ENCODE measurements at places on chromosomes 4 and X.

DNA sequence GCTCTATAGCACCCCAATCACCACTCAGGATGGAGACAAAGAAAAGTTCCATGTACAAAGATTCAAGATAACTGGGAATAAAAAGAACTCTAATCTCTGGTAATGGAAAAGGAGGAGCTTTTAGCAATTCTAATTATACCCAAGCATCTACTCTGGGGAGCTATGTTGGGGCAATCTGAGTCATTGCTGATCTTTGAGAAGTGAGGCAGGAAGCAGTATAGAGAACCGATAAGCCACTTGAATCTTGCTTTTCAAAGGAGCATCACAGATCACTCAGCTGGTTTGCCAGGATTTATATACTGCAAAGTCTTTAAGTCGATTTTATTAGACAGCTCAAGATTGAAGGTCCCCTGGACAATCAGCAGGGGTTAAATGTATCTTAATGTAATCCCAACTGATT, 220.0 kb downstream of the ENOX2 start:
- no peak for DNase-seq

DNA sequence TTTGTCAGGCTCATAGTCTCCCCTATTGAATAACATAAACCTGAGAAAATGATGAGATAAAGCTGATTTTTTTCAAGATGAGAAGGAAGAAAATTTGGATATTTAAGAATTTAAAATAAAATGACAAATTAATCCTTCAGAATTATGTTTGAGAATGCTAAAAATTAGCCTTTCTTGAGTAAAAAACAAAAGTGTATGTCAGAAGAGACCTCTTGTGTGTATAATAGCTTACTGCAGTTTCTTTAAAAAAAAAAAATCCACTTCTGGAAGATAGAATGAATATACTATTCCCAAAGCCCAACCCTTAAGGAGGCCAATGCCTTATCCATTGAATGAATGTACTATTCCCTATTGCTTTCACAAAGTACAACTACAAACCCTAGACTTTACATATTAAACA, 281.8 kb downstream of the RAPGEF2 start:
- DNase-seq = no peak

DNA sequence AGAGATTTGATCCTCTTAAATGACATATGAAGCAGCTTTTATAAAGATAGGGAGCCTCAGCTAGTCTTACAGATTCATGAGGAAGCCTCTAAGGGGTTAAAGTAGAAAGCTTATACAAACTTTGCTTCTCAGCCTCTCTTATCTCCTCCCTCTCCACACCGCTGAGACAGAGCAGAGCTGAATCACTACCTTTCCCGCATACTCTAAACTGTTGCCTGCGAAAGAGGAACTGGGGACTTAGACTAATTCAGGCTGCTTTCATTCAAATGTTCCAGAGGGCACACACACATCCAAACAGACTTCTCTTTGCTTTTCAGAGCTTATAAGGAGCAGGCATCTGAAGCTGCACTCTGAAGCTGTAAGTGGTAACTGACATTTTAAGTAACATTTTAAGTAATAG, at the start of gene SERTM2:
SERTM2 (plus strand) TSS at position 169 of the 400 bp plus-strand sequence. CDS start 7,213 bp downstream, outside the sequence.
- no peak for DNase-seq

DNA sequence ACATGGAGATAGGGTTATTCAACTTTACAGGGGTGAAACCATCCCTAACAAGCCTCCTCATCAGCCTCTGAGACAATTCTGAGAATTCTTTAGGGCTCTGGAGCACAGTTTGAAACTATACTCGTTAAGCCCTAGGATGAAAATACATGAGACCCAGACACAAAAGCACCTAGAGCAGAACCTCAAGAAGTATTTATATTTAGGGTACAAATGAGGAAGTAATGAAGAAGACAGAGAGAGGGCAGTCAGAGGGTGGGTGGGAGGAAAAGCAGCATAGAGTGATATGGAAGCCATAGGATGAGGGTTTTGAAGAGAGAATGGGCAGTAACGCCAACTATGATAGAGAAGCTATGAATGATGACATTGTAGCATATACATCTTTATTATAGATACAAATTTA, 250.3 kb downstream of the DCLK2 start:
- no peak for DNase-seq

- DNase-seq = no peak
These were observed 94.2 kb downstream of the GPAT3 start for GRCh38 chr4:83629945-83630721.

DNA sequence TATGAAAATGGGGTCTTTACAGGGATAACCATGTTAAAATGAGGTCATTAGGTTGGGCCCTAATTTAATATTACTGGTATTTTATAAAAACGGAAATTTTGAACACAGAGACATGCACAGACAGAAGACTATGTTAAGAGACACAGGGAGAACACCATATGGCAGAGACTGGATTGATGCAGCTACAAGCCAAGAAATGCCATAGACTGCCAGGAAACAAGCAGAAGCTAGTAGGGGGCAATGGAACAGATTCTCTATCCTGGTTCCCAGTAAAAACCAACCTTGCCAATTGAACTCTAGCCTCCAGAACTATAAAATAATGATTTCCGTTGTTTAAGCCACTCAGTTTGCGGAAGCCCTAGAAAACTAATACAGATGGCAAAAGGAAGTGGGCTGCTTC, 6.6 kb upstream of the GUF1 start:
- no peak for DNase-seq

DNA sequence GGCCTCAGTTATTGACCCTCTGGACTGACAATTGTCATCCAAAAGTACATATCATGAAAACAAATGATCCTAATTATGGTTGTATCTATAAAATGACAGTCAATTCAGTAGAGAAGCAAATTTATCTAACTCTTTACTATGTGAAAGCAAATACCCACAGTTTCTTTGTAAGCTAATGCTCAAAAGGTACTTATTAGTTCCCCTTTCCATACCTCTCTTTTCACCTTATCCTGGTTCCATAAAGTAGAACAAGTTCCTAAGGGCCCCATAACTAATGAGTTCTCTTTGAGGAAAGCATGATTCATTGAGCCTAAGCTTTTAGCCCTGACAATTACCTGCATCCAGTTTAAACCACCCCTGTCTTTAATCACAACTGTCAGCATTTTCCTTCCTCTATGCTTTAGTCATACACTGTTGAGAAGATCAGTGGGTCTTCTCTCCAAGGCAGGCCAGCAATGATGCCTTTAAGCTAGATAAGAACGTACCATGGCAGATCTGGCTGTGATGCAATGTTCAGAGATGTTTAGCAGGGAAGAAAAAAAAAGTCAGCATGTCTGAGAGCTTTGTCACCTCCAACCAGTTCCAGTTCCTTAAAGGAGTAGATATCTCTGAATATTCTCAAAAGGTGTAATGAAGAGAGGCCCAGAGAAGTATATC, 179.7 kb upstream of the RASGEF1B start:
- DNase-seq = no peak

- no peak for DNase-seq
These were observed 25.8 kb upstream of the RPL39 start for GRCh38 chrX:119817130-119817690.

GRCh38 chr4:10031668-10032590, 10.6 kb upstream of the SLC2A9 start:
- DNase-seq = no peak

DNA sequence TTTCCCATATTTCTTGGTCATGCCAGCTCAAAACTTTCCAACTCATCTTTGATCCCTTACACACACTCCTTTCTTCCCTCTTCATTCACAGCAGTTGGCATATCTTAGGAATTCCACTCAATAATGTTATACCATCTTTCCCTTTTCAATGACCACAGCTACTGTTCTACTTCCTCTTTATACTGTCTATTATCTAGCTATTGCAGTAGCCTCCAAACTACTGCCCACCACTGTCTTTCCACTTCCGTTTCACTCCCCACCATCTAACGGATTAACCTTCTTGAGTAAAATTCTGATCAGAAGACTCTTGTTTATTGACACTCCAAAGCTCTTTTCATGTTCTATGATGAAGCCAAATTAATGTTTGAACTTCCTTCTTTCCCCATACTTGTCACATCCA, 55.8 kb downstream of the ADAMTS3 start:
- DNase-seq = no peak

- DNase-seq = no peak
These were observed 219.6 kb downstream of the CAMK2D start for GRCh38 chr4:113541933-113542332.

GRCh38 chr4:74490736-74491135, 45.8 kb downstream of the AREG start:
- no peak for DNase-seq

DNA sequence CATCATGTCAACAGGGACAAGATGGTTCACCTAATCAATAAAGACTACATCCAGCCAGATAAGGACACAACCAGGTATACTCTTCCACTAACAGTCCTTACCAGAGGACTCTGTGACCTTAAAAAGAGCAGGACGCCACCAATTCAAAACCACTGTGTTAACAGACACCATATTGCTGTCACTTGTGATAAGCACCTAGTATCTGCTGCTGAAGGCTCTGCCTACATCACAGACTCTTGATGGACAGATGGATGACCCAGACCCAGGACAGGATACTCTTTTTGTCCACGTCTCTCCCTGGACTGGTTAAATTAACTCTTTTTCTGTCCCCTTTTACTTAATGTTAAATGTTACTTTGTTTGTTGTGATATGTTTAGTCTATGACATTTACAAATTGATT, 586.2 kb upstream of the AGA start:
- DNase-seq = no peak

GRCh38 chr4:107966903-107967302, 22.8 kb upstream of the HADH start:
- no peak for DNase-seq

GRCh38 chrX:13270360-13270759, 49.5 kb downstream of the ATXN3L start:
- DNase-seq = no peak

DNA sequence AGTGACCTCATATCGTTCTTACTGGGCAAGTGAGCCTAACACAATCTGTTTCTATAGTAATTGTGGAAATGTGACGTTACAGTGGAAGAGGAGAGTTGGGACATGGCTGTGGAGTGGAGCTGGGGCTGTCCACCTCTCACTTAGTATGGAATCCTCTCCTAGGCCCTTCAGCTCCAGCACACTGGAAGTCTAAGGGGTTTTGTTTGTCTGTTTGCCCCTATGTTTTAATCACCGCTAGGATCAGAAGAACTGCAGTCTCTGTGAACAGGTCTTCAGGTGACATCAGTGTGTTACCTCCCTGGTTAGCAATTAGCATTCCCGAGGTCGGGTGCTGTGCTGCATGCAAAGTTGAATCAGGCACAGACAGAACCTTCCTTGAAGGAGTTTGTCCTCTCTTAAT, 49.3 kb upstream of the CLDN34 start:
- DNase-seq = no peak

DNA sequence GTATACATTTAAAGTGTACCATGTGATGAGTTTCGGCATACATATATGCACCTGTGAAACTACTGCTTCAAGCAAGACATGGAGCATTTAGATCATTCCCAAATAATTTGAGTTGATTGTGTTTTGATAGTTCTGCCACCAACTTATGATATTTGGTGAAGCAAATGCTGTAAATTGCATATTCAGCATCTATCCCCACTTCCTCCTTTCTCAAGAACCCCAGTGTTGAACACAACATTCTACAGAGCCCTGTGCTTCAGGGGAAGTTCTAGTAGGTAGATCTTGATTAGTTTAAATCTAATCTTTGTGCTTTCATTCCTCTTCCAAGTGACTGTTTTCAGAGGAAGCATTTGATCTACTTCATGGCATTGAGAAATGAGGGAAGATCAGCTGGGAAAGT, 5.4 kb upstream of the SHROOM3 start:
- DNase-seq = no peak

DNA sequence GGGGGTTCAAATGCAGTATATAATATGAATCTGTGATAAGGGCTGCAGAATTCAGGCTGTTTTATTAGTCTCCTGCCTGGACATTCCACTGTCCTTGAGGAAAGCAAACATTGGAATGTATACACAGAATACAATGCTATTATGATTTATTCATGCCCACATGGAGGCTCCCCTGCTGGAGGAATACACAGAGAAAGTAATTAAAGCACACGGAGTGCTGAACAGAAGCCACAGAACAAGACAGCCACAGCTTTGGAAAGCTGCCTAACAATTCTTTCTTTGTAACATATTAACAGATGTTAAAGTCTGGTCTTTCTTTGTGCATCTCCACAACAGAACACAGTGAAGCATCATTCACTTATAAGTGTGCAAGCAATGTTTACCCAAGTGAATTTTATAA, 155.8 kb downstream of the ARAP2 start:
- DNase-seq = no peak

- DNase-seq = peak; percentile 11
These were observed at the start of gene FAM13A for GRCh38 chr4:89056953-89057398. FAM13A (minus strand) TSS chr4:89057185; CDS start chr4:89056964, 221 bp downstream.

- DNase-seq = no peak
These were observed 97.6 kb downstream of the RAB28 start for GRCh38 chr4:13386405-13387107.

- DNase-seq = no peak
These were observed at the start of gene SMIM43 for GRCh38 chr4:121764702-121765367. SMIM43 (minus strand) TSS chr4:121765164; CDS start chr4:121765105, 59 bp downstream.

- DNase-seq = no peak
These were observed 19.3 kb downstream of the NOA1 start for GRCh38 chr4:56958111-56958517.
